Substantia nigra (tissue), 51 donors: ENCODE measurements at places on chromosomes 16 and 17.

DNA sequence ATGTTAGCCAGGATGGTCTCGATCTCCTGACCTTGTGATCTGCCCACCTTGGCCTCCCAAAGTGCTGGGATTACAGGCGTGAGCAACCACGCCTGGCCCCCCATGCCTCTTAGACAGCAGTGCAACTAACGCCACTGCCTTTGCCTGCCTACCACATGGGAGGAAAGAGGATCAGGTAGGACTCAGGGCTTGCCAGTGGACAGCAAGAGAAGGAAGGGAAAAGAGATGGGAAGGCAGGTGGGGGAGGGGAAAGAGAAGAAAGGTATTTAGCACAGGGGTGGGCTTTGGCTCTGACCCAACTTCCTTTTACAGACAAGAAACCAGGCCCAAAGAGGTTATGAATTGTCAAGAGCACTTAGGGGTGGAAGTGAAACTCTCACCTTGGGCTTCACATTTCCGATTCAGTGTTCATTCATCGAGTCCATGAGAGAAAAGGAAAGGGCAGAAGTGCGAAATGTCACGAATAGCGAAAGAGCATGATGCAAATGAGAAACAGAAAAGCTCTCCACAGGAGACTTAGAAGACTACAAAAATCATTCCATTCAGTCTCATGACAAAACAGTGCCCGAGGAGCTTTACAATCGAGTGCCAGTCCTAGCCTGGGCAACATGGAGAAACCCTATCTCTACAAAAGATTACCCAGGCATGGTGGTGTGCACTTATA lies 36.4 kb downstream of the CDK5R1 start:
- no peak for DNase-seq

DNA sequence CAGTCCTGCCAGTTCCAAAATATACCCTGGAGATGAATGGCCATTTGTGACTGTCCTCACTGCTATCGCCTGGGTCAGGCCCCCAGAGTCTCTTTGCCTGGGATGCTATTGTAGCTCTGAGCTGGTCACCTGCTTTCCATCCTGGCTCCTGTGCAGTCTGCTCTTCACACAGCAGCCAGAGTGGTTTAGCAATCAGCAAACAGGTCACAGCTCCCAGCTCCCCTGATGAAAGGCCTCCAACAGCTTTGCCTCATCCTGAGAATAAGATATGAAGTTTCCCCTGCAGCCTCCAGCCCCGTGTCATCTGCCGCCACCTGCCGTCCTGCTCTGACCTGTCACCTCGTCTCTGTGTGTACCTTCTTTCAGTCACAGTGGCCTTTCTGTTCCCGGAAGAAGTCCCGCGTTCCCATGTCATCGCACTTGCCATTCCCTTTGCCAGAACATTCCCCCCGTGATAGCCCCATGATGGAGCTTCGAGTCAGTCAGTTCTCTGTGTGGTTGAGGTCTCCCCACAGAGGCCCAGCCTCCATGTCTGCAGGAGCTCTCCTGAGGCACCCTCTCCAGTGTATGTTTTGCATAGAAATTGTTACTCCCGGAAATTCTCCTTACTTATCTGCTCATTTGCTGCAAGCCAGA lies 281.5 kb downstream of the SNX29 start:
- no peak for DNase-seq

DNA sequence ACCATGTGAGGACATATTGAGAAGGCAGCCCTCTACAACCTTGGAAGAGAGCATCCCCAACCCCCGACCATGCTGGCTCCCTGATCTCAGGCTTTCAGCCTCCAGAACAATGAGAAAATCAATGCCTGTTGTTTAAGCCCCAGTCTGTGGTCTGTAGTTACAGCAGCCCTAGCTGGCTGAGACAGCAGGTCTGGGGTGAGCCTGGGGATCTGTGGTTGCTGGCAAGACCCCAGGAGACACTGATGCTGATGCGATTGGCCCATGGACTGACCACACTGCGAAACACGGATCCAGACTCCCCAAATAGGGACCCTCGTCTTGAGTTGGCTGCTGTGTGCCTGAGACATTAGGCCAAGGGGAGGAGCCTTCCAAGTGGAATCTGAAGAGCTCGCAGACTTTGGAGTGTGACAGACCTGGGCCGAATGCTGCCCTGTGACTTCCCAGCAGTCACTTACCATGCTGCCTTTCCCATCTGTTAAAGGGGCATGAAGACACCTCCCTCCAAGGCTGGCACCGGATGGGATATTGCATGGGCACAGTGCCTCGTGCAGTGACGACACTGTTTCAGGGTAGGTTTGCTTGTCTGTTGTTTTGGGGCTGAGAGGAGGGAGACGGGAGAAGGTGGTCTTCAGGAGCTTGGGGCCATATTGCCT lies 147.8 kb upstream of the RPL38 start:
- DNase-seq = no peak

DNA sequence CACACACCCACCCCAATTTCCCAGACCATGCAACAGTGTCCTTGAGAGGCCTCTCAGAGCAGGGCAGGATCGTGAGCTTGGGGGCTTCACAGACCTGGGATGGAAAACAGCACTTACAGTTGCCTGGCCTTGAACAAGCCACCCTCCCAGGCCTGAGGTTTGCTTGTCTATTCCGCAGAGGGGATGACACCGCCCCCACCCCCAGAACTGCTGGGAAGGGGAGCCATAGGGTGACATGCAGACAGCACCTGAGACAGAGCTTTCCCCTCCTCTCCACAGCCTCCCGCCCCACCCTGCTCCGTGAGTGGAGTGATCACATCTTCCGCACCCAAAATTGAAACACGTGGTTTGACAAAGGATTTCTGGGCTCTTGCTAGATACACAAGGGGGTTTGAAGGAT lies 131.5 kb upstream of the TNRC6C start:
- no peak for DNase-seq

- DNase-seq = no peak
Observed at GRCh38 chr17:41962111-41962510, 4.5 kb upstream of the CNP start.

GRCh38 chr16:2817340-2818271 lies 569 bp downstream of the PRSS21 start:
- DNase-seq = no peak
